Pons (tissue), 1 donor: ENCODE measurements at places on chromosomes 1 and 21.

- DNase-seq, result no peak
These were observed 16.4 kb downstream of the ARHGEF2 start for GRCh38 chr1:155961937-155962336.

- peak; percentile 62 for DNase-seq
These were observed at the start of gene ZBTB37 for GRCh38 chr1:173868266-173869020. Gene ZBTB37 (plus strand): TSS chr1:173868380. CDS start chr1:173870226, 1,846 bp downstream.

- DNase-seq, result no peak
These were observed 222 bp upstream of the GIPC2 start for GRCh38 chr1:78045563-78045925.

GRCh38 chr1:67685558-67686266 is 711 bp downstream of the GADD45A start:
- DNase-seq, result peak; percentile 18

- peak; percentile 83 for DNase-seq
These were observed 26.6 kb upstream of the HPDL start for GRCh38 chr1:45299981-45300668.

GRCh38 chr1:94798462-94798861 is 21.7 kb upstream of the SLC44A3 start:
- DNase-seq, result no peak

GRCh38 chr1:221188458-221188857 is 309.2 kb downstream of the HLX start:
- DNase-seq, result no peak

DNA sequence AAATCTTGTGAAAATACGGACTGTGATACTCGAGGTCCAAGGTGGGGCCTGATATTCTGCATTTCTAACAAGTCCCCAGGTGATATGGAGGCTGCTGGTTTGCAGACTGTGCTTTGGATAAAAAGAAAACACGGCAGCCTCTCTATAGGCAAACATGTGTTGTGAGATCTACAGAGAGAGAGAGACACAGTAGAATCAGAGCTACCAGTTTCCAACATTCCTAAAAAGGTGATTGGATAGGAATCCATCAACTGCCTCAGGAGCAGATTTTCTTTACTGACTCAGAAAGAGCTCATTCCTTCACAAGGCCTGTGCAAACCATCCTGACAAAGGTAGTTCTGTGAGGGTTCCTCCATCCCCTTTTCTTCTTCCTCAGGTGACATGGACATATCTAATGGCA is 651.6 kb upstream of the CAMK1G start:
- no peak for DNase-seq

DNA sequence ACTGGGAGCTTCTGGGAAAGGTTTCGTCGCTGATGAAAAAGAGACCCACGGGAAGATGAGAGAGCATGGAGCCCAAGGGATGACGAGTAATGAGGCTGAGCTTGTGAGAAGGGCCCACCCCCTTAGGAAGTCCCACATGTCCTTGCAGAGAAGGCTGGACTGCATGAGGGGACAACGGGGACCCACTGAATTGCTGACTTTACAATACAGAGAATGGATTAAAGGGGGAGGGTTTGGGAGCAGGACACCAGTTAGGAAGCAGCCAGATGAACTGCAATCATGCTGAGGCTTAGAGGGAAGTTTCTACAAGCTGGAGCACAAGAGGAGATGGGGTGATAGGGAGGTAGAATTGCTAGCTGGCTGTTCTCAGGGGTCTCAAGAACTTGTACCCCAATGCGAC is 5.5 kb upstream of the TMEM51 start:
- no peak for DNase-seq

DNA sequence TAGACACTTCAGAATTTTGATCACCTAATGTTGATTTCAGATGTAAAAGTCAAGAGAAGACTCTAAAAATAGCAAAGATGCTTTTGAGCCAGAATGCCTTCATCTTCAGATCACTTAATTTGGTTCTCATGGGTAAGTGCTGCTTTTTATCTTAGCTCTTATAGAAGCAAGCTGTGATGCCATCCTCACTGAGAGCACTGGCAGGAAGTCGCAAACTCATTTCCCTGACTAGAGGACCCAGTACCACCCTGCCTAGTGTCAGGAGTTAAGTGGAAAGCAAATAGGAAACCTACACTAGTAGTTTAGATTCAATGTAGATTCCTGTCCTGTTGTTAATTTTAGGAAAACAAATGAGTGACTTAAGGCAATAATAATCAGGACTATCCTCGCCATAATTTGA is 12.1 kb downstream of the IFNAR2 start:
- DNase-seq, result no peak

- no peak for DNase-seq
These were observed 128.5 kb upstream of the EDN2 start for GRCh38 chr1:41612953-41613352.

DNA sequence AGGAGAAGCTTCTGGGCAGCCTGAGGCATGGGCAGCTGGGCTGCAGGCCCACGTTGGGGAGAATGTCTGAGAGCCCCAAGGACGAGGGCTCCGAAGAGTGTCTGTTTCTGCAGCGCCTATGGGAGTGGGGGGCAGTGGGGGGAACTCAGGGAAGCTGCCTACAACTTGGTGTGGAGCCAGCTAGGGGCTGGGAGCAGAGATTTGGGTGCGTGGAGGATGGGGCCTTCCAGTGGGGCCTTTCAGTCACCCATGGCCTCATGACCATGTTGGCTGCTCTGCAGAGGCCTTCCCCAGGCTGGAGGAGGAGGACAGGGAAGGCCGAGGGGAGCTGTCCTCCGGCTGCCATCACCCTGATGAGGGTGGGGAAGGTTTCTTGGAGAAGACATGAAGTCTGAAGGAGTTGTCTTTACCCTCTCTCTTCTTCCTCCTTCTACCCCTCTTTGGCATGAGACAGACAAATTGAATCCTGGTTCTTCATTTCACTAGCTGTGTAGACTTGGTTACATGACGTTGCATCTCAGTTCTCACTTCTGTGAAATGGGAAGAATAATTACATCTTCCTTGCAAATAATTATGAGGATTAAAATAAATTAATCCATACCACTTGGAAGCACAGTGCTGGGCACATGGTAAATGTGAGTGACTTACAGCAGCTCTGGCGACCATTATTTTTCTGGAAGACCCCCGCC is 8.3 kb downstream of the PPFIA4 start:
- no peak for DNase-seq

DNA sequence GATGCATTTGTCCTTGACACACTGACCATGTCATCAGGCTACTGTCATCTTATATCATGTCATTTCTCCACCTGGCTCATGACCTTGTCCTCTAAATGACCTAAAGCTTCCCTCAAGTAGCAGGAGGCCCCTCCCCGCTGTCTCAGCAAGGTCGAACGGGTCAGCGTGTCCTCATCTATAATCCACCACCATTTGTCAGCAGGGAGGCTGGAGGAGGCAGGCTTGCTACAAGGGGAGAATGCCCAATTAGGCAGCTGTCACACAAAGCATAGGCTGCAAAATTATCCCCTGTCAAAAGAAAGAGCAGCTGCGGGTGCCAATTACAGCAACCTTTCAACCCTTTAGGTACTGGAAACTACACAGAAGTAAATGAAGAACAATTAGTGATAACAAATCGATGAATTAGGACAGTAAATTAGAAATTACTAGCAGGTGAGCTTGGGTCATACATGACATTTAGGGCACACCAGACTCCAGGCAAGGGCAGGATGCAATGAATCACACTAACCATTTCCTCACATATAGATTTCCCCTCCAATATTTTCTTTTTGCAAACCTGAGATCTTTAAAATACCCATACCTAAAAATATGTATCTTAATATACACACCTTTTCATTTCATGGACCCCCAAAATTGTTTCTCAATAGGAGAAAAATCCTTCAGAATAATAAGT is 61.2 kb downstream of the NRIP1 start:
- DNase-seq, result no peak

DNA sequence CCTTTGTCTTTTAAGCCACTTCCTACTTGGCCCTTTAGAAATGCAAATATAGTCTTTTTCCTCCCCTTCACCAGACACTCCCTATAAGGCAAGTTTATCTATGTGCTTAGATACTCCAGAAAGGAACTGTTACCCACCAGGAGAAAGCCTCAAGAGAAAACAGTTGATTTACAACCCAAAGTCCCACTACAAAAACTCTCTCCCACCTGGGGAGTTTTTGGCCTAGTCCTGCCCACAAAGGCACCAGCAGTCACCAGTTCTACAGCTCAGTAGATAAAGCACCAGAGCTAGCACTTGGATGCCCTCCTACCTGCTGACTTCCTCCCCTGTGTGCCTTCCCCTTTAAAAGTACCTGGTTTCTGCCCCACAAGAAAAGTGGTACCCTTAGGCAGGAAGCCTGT is 27.7 kb upstream of the HAO2 start:
- no peak for DNase-seq

DNA sequence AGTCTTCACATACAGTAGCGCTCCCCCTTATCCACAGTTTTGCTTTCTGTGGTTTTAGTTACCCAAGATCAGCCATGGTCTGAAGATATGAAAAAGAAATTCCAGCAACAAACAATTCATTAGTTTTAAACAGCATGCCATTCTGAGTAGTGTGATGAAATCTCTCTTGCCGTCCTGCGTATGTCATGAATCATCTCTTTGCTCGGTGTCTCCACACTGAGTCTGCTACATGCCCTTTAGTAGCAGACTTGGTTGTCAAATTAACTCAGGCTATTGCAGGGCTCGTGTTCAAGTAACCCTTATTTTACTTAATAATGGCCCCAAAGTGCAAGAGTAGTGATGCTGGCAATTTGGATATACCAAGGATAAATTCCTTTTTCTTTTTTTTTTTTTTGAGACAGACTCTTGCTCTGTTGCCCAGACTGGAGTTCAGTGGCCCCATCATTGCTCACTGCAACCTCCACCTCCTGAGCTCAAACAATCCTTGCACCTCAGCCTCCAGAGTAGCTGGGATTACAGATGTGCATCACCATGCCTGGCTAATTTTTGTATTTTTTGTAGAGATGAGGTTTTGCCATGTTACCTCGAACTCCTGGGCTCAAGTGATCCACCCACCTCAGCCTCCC is 22.6 kb downstream of the PHACTR4 start:
- no peak for DNase-seq

DNA sequence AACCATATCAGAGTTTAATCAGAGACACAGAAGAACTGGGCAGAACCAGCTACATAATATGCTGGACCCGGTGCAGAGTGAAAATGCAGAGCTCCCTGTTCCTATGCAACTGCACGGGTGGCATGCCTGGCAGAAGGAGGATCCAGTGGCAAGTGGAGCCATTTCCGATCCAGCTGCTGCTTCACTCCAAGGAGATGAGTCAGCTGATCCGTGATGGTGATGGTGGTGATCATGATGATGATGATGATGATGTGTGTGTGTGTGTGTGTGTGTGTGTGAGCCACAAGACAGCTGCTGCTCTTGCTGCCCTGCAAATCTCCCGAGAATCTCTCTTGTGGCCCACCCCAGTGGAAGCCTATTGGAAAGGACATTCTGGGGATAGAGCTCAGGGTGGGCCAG is 133.0 kb downstream of the URB2 start:
- no peak for DNase-seq

- no peak for DNase-seq
These were observed 45.3 kb upstream of the EPHA8 start for GRCh38 chr1:22517956-22518355.

- peak; percentile 36 for DNase-seq
These were observed 346.7 kb upstream of the ADGRL4 start for GRCh38 chr1:79353224-79353623.

- no peak for DNase-seq
These were observed 34.2 kb upstream of the EXO1 start for GRCh38 chr1:241813768-241814320.

- DNase-seq, result peak; percentile 96
These were observed at the start of gene PM20D1 for GRCh38 chr1:205849619-205850355. Gene PM20D1 (minus strand): TSS chr1:205850132. CDS start chr1:205850072, 60 bp downstream.

DNA sequence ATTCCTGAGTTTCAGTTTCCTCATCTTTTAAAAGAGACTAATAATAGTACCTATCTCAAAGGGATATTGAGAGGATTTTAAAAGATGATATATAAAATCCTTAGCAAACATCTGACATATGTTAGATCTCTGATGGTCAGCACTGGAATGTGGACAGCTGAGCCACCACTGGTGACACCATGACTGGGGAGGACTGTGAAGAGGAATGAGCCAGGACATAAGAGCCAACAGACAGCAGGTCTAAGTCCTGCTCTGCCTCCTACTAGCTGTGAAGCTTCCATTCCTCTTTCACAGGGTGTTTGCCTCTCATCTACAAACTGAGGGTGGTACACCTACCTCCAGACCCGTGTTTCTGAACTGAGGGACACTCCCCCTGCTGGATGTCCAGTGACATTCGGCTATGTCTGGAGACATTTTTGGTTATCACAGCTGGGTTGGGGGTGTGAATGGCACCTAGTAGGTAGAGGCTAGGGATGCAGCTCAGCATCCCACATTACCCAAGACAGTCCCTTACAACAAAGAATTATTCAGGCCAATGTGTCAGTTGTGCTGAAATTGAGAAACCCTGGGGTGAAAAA is 109.1 kb upstream of the OLIG2 start:
- no peak for DNase-seq

DNA sequence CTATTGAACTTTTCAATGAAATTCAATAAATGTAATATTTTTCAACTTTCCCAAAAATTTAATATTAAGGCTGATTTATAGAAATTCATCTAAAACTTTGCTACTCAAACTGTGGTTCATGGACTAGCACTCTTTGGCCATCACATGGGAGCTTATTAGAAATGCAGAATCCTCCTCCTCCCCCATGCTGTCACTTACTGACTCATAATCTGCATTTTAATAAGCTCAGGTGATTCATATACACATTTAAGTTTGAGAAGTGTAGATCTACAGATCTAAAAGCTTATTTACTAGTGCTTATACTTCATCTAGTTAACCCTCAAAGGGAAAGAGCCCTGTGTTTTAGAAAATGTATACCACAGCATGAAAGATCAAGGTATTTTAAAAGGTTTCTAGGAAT is 84.3 kb downstream of the HS2ST1 start:
- DNase-seq, result no peak

DNA sequence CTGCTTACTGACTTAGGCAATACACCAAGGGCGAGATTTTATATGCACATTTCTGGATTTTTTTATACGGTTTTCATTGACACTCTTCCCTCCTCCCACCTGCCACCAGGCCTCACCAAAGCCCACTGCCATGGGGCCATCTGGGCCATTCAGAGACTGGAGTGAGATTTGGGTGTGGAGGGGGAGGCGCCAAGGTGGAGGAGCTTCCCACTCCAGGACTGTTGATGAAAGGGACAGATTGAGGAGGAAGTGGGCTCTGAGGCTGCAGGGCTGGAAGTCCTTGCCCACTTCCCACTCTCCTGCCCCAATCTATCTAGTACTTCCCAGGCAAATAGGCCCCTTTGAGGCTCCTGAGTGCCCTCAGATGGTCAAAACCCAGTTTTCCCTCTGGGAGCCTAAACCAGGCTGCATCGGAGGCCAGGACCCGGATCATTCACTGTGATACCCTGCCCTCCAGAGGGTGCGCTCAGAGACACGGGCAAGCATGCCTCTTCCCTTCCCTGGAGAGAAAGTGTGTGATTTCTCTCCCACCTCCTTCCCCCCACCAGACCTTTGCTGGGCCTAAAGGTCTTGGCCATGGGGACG is 57.9 kb downstream of the LACTBL1 start:
- no peak for DNase-seq

DNA sequence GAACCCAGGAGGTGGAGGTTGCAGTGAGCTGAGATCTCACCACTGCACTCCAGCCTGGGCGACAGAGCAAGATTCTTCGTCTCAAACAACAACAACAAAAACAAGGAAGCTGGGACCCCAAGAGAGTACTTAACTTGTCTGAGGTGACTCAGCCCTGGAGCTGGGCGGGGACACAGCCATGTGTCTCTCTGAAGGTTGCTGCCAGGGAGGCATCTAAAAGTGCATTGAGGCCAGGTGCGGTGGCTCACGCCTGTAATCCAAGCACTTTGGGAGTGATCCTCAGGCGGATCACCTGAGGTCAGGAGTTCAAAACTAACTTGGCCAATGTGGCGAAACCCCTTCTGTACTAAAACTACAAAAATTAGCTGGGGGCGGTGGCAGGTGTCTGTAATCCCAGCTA is 7.7 kb downstream of the IFI6 start:
- DNase-seq, result no peak
